ENCODE measurements at places on chromosomes 5 and 9.
A peak's percentile ranks its signal among the peaks of the same experiment; 100 is the strongest.

DNA sequence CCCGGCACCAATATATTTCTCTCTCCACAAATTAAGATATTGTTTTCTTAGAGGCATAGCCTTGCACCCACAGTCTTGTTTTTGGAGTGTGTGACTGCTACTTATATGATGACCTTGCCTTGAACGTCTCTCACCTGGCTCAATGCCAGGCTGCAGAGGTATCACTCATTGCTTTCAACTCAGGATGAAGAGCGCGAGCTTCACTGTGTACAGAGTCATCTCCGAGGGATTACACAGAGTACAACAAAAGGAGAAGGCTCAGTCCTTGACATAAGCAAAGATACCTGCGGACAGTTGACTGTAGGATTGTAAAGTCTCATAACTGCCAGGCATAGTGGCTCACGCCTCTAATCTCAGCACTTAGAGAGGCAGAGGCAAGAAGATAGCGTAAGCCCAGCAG lies 53.8 kb downstream of the CD180 start:
- DNase-seq = no peak

GRCh38 chr9:134059661-134060395 lies 8.0 kb downstream of the BRD3 start:
- no peak for DNase-seq

DNA sequence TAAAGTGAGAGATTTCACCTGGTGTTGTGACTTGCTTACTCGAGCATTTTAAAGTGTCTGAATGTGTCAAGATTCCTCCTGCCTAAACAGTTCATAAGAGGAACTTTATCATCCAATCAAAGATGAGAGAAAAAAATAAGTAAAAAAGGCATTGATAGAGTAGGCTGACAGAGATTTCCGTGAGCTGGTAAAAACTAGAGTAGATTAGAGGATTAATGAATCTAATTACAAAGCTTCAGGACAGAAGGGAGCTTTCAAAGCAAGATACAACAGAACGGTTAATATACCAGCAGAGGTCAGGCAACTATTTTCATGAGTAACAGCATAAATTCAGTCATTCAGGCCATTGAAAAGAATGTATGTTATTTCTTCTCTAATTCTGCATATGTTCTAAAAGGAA lies 91.5 kb downstream of the ADAMTS6 start:
- no peak for DNase-seq

- no peak for DNase-seq
These were observed 272.8 kb downstream of the ICE1 start for GRCh38 chr5:5695266-5695665.

DNA sequence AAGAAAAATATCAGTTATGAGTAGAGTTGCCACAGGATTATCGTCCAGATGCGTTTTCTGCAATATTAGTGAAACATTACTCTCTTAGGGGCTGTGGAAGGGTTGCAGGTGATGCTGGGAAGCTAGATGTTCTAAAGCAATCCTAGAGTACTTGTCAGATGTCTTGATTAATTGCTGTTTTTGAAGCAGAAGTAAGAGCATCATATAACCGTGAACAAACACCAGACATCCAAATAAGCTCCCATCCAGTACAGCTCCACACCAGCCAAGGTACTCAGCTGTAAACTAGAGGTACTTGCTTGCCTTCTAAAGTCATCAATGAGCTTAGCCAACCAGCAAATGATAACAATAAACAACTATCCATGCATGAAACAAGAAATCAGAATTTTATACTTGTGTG lies 131.1 kb downstream of the ST8SIA4 start:
- no peak for DNase-seq

DNA sequence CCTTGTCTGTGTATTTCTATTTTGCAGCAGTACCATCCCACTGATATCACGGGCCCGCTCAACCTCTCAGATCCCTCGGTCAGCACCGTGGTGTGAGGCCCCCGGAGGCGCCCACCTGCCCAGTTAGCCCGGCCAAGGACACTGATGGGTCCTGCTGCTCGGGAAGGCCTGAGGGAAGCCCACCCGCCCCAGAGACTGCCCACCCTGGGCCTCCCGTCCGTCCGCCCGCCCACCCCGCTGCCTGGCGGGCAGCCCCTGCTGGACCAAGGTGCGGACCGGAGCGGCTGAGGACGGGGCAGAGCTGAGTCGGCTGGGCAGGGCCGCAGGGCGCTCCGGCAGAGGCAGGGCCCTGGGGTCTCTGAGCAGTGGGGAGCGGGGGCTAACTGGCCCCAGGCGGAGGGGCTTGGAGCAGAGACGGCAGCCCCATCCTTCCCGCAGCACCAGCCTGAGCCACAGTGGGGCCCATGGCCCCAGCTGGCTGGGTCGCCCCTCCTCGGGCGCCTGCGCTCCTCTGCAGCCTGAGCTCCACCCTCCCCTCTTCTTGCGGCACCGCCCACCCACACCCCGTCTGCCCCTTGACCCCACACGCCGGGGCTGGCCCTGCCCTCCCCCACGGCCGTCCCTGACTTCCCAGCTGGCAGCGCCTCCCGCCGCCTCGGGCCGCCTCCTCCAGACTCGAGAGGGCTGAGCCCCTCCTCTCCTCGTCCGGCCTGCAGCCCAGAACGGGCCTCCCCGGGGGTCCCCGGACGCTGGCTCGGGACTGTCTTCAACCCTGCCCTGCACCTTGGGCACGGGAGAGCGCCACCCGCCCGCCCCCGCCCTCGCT lies 1.9 kb downstream of the LRRC26 start:
- DNase-seq = no peak

GRCh38 chr9:121808781-121809180 lies 157.3 kb downstream of the DAB2IP start:
- DNase-seq = no peak

DNA sequence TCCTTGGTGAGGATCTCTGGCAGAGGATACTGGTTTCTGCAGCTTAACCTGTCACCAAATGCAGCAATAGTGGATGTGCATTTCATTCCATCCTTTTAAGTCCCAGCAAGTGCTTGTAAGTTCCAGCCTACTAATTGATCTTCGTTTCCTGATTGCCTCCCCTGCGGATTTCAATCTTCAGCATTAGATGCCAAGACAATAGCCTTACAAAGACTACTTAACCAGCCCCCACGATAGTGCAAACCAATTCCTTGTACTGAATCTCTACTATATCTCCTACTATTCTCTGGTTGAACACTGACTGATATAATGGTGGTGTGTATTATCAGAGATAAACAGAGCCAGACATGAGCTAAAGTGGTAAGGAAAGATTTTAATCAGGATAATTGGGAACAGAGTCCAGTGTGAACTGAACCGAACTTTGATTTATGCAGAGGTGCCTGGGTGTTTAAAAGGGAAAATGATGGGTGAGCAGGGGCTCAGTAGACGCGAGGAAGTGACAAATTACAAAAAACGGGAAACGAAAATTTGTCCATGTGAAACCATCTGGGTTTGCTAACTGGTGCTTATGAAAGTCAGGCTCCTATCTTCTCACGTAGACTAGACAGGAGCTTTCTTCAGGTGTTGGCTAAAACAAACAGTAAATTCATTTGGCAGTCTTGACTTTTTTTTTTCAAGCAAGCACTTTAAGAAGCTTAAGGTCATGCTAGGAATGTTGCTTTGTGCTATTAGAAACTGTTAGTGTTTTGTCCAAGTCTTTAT lies 106.9 kb upstream of the ST8SIA4 start:
- DNase-seq = no peak

GRCh38 chr5:135221696-135222095 lies 177.3 kb downstream of the MACROH2A1 start:
- no peak for DNase-seq

GRCh38 chr9:17810728-17811571 lies 232.1 kb downstream of the SH3GL2 start:
- DNase-seq = peak; percentile 17

- no peak for DNase-seq
These were observed at the start of gene LCN15 for GRCh38 chr9:136764301-136764891. TSS of gene LCN15 (minus strand) at chr9:136764518. CDS start at chr9:136764488, 30 bp downstream.

DNA sequence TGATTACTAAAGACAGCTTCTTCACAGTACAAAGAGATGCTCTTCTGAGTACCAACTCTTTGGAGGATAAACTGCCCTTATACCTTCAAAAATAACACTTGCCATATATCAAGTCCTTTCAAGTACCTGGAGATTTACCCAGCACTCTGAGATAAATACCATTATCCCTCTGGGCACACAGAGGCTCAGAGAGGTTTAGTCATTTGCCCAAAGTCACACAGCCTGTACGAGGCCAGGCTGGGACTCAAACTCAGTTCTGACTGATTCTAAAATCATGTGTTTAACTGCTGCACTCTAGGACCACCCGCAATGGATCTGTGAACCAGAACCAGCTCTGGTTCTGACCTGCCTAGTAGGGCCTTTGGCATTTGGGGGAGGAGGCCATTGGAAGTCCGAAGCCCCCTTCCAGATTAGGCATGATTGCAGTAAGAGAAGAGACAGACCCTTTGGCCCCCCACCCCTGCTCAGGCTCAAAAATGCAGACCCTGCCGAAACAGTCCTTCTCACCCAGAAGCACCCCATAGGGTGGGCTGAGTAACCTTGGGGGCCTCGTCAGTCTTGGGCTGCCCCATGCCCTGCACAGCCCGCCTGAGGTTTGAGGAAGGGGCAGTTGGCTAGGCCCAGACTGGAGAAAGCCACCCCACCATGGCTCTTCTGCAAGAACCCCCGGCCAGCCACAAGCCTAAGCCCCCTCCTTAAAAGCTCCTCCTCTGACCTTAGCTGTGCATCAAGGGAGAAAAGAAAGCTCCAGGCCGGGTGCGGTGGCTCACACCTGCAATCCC lies 32.8 kb upstream of the IL17B start:
- no peak for DNase-seq

DNA sequence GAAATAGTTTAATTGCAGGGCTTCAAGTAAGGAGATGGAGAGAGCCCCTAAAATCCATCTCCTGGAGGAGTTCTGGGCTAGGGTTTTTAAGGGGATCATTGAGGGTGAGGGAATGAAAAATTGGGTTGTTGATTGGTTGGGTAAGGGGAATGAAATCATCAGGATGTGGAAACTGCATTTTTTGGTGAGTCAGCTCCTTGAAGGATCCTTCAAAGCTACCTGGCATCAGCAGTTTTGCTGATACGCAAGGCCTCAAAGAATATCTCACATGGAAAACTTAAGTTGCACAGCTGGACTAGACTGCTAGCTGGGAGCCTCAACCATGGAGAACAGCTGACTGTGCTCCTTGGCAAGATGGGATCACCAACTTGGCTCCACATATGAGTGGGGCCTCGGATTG lies 136.7 kb downstream of the FGF10 start:
- DNase-seq = no peak

DNA sequence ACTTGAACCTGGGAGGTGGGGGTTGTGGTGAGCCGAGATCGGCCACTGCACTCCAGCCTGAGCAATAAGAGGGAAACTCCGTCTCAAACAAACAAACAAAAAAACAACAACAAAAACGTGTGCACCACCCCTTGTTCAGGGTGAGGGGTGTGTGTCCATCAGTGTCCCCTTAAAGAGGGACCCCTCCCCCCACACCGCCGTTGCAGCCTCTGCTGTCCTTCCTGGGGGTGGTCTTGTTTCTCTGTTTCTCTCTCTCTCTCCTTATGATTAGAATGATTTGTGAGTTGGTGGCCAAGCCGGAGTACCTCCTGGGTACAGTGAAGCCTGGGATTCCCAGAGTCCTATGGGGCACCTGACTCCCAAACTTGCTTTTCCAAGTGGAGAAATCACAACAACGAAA lies 49.6 kb downstream of the RGS3 start:
- DNase-seq = no peak

GRCh38 chr5:132056610-132057497 lies 3.6 kb upstream of the IL3 start:
- DNase-seq = no peak

DNA sequence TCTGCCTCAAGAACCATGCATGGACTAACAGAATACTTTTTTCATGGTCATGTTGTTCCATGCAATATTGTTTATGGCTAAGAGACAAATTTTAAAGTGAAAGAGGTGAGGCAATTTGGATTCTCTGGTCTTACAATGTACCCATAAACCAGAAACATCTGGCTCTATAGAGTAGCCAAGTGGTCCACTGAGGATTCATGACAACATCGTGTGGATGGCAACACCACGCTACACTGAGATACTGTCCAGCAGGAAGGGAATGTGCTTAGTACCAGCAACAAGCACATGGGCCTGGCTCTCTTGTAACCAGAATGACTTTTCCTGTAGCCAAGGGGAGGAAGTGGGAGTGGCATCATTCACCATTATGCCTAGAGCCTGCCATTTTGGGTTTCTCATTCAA lies 218.2 kb downstream of the GADD45G start:
- DNase-seq = no peak

DNA sequence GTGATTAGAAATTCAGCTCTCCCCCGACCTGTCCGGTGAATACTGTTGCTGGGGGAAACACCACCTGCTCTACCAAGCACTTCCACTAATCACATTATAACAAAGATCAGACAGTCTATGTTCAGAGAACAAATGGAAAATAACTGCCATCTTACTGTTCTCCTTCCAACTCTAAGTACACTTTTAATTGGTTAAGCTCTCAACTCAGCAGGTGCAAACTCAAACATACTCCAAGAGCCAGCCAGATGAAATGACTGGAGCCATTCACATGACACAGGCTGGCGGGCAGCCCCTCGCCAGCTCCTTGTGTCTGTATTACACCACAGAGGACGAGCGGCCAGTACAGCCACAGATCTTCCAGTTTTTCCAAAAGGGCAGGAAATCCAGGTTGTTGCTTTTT lies 16.1 kb downstream of the LIFR start:
- no peak for DNase-seq

- DNase-seq = no peak
These were observed 63.6 kb upstream of the BOD1 start for GRCh38 chr5:173679909-173680630.

DNA sequence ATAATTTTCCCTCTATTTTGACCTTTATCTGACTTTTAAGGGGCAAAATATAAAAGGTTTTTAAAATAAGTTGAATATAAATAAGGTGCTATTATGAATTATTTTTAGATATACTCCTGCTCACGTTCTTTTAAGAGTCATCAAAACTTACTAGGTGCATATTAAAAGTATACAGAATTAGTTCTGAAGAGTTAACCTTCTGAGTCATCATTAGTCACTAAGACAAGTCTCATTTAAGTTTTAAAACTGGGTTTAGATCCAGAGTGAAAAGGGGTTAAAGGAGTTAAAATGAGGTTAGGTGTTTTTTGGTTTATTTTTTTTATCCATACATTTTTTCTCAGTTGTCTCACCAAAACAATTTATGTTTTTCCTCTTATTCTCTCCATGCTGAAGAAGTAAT lies 41.7 kb downstream of the SMIM15 start:
- DNase-seq = no peak

GRCh38 chr5:97418462-97418861 lies 235.4 kb upstream of the RIOK2 start:
- DNase-seq = no peak

GRCh38 chr5:95445442-95445841 lies 54.3 kb downstream of the FAM81B start:
- no peak for DNase-seq

DNA sequence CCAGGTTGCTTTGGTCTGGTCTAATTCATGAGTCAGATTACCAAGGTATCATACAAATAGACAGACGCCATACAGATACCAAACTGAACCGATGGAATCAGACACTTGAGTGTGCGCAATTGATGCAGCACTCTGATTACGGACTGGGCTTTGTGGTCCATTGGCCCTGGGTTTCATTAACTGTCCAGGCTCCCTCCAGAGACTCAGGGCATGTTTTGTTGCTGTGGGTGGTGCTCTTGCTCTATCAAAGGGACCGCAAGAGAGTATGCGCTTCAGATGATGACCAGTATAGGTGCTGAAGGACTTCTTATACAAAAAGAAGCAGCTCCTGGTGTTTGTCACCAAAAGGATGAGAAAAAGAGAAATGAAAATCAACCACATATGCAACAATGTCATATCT lies 36.9 kb upstream of the ANKRD55 start:
- DNase-seq = no peak
